Hematopoietic multipotent progenitor cell treated with erythropoietin and hydrocortisone succinate and interleukin-3 and kit ligand, for 15 days (in vitro differentiated cells): ENCODE measurements at places on chromosomes 2 and 18.
A peak's percentile ranks its signal among the peaks of the same experiment; 100 is the strongest.

DNA sequence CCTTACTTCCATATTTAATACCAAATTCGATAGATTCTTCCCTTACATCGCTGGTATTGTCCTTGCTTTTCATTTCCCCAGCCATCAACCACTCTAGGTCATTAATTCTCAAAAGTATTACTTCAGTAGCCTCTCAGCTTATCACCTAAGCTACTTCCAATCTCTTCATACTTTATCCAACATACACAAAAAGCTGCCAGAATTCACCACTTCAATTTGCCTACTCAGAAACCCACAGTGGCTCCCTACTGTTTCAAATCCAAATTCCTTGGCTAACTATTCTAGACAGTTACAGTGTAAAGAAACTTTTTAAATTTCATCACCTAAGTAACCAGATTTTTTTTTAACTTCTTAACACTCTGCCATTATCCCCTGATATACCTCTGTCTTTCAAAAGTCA is 4.7 kb downstream of the SLC25A12 start:
- DNase-seq = no peak

GRCh38 chr18:34028324-34028723 is 196.4 kb downstream of the NOL4 start:
- no peak for DNase-seq

GRCh38 chr2:217618744-217619143 is 384.1 kb downstream of the TNS1 start:
- DNase-seq = no peak

- DNase-seq = no peak
Observed at GRCh38 chr18:76453932-76454331, 41.1 kb downstream of the ZNF516 start.

GRCh38 chr2:23900541-23901322 is 26.2 kb downstream of the ATAD2B start:
- DNase-seq = no peak

DNA sequence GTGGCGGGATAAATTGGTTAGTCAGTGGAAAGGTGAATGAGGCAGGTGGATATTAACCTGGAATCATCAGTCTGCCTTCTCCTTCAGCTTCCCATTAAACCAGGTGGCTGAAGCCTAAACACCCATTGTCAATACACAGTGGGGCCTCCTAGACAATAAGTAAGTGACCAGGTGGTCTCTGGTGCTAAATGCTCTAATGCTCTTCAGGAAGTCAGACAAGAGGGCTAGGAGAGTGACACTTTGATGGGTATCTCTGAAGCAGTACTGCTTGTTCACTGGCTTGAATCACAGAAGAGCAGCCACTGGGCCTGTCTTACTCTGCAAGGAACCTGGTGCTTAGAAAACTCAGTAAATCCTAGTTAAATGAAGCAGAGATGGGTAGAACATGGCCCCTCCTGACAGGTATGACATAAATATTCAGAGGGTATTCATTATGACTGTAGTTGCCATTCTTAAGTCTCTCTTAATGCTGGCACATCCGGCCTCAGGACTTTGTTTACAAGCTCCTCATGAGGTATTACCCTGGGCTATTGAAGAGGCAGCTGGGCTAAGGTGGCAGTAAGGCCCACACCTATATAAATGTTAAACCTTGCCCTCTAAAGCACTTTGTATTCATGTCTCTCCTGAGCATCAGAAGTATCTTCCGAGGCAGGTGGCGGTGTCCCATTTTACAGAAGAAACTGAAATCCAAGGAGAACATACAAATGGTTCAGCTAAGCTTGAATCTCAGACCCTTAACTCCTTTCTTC is 104.9 kb downstream of the NCK2 start:
- no peak for DNase-seq

GRCh38 chr2:69054431-69054830 is 41.5 kb downstream of the ANTXR1 start:
- DNase-seq = no peak

GRCh38 chr18:38115201-38115600 is 549.6 kb upstream of the CELF4 start:
- no peak for DNase-seq

DNA sequence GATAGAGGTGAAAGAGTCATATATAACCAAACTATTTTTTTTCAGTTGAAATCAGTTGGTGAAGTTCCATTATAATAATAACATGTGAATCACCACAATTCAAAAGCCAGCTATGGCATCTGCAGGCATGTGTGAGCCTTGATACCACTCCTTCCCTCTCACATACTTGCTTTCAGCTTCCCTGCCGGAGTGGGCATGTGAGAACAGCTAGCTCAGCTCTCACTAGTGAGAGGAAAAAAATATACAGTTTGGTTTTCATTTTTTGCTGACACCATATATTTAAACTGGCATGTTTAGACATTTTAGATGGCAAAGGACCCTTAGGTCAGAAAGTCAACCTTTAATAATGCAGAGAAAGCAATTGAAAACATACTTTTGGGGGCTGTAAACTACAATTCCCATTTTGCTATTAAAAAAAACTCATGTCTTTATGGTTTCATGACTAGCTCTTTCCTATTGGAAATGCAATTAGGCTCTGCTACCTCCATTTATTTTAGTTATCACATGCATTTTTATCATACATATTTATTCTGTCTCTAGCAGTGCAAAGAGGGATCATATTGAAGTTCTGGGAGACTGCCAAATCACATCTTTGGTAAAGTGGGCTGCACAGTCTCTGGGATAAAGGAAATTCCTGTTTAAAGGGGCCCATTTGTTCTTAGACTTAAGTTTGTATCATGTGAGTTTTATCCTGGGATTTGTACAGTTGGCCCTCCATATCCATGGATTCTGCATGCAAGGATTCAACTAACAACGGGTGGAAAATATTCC is 33.2 kb upstream of the SLC40A1 start:
- peak; percentile 71 for DNase-seq

DNA sequence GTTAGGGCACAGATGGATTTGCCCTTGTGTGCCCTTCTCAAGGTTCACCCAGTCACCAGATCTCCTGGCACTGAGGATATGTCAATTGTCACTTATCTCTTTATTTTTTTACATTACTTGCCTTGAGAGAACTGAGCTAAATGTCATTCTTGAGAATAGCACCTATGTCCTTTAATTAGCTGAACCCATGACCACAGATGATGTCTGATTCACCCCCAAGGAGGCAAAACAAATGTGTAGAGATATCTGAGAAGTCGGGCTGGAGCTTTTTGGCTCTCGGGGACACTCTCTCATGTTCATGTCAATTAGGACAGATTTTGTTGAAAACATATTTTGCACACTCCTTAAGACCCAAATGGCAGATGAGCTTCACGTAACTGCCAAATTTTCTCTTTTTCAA is 171.4 kb upstream of the LRRTM1 start:
- DNase-seq = no peak

DNA sequence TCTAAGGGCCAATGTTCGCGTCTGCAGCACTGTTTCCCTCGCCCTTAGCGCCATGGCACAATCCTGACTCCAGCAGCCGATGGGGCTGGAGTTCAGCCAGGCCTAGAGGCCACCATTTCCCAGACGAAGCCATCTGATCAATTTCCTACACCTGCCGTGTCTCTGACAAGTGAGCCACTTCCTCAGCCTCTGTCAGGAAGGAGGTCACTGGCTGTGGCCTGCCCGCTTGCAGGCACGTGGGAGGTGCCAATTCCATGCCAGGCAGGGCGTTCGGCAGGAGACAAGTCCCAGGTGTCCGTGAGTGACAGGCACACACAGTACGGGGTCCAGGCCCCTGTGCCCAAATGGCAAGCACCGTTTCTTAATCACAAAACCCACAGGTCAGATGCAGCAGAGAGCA is 234.5 kb downstream of the TWIST2 start:
- no peak for DNase-seq

- no peak for DNase-seq
Observed at GRCh38 chr18:58871514-58872420, 7.1 kb downstream of the ZNF532 start.

GRCh38 chr2:108621687-108622681 is 87.7 kb downstream of the LIMS1 start:
- no peak for DNase-seq

GRCh38 chr18:74500372-74500771 is 4.2 kb downstream of the CNDP2 start:
- DNase-seq = no peak
